ENCODE measurements at places on chromosomes 2 and 18.
A peak's percentile ranks its signal among the peaks of the same experiment; 100 is the strongest.

DNA sequence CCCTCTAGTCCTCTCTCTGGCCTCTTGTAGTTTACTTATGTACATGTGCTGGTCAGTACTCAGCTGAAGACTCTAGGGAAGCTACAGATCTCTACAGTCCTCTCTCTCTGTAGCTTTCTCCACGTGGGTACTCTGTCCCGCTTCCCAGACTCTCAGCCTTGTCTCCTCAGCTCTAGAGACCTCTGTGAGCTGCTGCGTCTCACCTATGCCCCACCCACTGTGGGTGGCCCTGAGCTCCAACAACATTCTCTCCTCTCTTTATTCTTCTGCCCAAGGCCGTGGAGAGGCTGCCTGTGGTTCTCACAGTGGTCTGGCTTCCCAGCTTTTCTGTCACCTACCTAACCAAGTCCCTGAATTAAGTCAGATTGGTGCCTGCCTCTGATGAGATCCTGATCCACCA, 33.4 kb downstream of the MFSD6 start:
- no peak for DNase-seq

DNA sequence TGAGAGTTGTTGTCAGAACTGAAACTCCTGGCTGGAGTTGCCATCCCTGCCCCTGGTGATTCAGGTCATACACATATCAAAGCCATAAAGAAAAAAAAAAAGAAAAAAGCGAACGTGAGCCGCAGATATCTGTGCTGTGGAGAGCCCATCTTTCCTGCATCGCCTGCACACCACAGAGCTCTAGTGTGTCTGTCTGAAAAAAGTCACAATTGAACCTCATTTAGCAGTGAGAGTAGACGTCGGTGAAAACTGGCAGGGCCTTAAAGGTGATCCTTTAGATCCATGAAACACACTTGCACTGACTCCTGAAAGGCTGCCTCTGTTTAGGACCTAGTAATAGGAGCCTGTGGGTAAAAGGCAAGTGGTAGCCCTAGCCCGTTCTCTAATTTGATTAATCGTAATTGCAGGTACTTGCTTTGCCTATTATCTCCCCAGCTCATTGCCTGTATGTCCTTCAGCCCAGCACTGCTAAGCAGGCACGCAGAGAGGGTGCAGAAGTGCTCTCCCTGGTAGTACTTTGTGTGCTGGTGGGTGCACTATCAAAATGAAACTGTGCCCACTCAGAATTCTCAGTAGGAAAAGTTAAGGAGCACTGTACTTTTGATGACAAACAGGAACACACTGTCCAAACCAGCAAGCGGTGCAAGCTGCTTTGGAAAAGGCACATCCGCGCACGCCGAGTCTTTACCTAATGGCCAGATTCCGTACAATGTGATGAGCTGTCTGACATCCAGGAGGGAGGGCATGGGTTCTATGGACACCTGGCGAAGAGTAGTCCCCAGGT, 103.5 kb upstream of the ASB18 start:
- DNase-seq = no peak

DNA sequence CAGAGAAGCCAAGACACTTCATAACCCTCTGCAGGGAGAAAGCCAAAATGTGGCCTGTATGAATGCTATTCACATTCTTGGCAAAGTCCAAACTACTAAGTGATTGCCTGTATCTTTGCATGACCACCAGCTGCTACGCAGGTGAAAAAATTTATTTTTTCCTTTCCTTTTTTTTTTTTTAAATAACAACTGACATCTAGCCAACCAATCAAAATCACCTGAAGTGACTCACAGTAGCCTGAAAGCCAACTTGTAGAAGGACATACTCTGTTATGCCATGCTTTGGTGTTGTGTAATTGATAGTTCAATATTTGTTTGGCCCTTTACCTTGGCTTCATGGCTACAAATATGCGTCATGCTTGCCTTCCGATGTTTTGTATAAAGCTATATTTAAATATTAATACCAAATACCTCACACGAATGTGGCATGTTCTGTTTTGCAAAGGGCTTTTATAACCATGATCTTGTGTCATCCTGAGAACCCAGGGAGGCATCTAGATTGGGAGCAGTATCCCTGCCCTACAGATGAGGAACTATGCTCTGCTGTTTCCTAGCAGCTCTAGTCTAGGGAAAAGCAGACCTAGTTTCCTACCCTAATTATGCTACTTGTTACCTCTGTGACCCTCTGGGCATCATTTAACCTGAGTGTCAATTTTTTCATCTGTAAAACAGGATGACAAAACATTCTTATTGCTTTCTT, 102.1 kb downstream of the MYOM1 start:
- no peak for DNase-seq

DNA sequence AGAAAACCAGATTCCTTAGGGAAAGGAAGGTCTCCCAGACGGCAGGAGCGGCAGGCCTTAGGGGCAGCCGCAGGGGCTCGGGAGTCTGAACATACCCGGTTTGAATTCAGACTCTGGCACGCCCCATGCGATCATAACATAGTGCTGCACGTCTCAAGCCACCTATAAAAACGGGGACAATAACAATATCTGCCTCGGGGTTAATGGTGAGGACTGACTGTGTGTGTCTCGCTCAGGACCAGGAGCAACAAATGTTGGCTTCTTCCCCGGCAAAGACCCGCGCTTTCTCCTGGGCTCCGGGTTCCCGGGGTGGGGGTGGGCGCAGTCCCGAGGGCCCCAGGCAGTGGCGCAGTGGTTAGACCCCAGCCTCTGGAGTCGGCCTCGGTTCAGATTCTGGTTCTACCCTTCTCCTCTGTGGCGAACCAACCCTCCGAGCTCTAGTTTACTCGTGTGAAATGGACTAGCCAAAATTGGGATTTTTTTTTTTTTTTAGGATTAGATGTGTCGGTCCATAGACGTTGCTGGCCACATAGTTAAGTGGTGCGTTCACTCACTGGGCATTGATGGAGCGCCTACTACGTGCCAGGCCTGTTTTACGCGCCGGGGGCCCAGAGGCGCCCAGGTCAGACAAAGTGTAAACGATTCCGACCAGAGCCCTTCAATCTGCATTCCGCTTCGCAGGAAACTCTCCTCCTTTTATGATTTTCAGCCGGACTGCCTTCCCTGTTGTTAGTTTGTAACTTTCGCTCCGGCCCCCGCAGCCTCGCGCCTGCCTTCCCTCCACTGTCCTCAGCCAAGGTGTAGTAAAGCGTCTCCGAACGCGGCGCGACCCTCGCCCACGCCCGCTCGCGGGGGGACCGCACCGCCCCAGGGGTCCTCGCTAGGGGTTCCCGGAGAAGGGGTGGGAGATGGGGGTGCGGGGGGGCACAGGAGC, 820 bp upstream of the SH3BP4 start:
- DNase-seq = peak; percentile 16

DNA sequence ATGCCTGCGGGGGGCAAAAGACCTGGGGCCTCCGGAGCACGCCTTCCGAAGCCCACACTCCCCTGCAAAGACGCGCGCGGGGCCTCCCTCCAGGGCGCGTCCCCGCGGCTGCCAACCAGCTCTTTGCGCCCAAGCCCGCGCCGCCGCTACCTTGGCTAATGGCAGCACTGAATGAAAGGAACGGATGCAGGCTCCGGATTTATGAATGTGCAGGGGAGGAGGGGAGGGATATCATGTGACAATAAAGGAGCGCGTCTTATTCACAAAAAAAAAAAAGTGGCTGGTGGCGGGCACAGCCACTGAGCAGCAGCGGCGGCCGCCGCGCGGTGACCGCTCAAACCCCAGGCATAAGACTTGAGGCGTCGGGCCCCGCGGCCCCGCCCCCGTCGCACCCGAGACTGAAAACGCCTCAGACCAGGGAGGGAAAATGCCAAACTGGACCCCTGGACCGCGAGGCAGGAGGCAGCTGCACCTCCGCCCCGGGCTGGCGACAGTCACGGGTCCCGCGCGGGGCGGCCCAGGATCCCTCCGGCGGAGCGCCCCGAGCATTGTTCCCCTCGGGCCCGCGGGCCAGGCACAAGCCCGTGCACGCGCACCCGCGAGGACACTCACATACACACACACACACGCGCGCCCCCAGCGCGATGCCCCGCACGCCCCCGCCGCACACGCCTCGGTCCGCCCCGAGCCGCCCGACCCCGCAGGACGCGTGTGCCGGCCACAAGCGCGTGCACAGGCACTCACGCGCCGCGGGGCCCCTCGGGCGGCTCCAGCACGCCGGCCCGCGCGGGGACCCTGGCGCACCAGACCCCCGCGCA, 1.6 kb downstream of the SPRED2 start:
- DNase-seq = peak; percentile 74

- no peak for DNase-seq
Measured at GRCh38 chr2:173300458-173300857, 54.2 kb upstream of the CDCA7 start.

- DNase-seq = no peak
Measured at GRCh38 chr2:229520691-229521096, 193.7 kb downstream of the DNER start.

GRCh38 chr2:220227266-220227920, 600.0 kb downstream of the SLC4A3 start:
- DNase-seq = no peak

DNA sequence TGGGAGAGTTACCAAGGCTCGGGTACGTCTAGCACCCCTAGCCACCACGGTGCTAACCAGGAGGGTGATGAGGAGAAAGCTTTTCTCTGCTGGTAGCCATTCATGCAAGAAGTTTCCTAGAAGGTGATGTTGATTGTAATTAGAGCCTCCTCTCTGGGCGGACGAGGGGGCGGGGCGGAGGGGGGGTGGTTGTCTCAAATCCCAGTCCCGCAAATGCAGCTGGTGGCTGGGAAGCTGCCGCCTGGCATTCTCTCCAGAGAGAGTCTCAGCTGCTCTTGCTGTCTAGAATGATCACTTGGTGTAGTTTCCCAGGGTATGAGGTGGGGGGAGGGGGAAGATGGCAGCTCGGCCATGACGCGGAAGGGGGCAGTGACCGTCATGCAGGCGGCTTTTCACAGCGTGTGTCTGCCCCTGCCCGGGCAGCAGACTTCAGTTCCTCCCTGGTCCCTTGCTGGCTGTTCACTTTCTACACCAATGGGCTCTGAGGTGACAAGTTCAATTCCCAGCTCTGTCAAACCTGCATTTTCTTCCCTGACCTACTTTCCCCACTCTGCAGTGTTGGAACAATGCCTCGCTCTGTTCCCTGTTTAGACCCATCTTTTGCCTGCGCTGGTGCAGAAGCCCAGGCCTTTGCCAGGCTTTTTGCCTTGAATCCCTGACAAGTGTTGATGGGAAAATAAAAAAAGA, 61.5 kb upstream of the KLF7 start:
- DNase-seq = no peak
